Cardiac muscle cell (in vitro differentiated cells and primary cell): ENCODE measurements at places on chromosomes 1 and 21. TPM values are rescaled to one million over a fixed set of nuclear protein-coding genes. Genes with fewer than 3 reads are reported as not detected.

DNA sequence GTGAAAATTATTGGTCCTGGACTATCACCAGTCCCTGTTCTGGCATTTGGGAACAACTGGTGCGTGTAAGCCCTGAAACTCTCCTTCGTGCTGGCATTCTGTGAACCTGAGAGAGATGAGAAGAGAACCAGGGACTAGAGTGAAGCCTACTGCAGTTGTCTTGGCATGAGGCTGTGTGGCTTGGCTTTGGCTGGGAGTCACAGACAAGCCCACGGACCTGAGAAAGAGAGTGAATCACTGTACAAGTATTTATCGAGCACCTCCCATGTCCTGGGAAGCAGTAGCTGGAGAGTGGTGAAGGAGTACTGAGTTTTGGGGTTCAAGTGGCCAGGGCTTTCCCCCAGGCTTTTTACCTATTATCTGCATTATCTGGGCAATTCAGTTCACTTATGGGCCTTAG, 63.3 kb downstream of the FGGY start:
- DNase-seq: no peak

The PGLYRP3 gene
- not detected in 2 replicates for total RNA-seq

The ZNF648 gene
- total RNA-seq: 0.12 and 0.39 TPM in 2 replicates

The LCE1A gene
- not detected in 2 replicates for total RNA-seq

GRCh38 chr1:173857363-173857917, 10.3 kb downstream of the GAS5 start:
- no peak for DNase-seq

GRCh38 chr1:247646867-247647266, 32.7 kb downstream of the OR13G1 start:
- no peak for DNase-seq

The ACTL8 gene
- 0.28 TPM in 1 of 2 replicates, not detected in the other for total RNA-seq

The CNR2 gene
- not detected in 2 replicates for total RNA-seq

The SPATA17 gene
- total RNA-seq: 1.2 TPM in 2 replicates
